Breast epithelium (tissue), 4 donors: ENCODE measurements at places on chromosomes 4 and X.

DNA sequence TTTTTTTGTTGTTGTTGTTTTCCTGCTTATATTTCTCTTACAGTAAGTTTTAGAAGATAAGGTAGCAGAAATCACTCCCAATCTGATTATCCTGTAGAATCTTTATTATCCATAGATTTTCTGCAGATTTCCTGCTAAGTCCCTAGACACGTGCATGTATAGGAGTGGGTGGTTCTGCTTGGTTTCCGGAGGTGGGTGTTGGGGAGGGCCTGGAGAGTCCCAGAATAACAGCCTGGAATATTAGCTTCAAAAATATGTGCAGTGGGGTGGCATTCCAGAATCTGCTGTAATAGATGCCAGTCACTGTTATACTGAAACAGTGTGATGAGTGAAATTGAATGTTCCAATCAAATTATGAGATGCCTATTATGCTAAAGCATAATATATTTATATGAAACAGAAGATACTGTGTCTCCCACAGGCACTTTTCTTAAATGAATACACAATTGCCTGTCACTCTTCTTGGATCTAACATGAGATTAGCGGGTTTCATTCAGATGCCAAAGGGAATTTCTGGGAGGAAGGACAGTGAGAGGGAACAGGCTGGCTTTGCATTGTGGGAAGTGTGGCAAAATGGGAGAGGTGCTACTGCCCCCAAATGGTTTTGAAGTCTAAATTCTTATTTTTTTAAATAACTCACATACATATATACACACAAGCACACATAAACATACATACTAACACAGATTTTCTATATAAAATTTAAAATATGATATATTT is 37.6 kb downstream of the C4orf50 start:
- no peak for DNase-seq

DNA sequence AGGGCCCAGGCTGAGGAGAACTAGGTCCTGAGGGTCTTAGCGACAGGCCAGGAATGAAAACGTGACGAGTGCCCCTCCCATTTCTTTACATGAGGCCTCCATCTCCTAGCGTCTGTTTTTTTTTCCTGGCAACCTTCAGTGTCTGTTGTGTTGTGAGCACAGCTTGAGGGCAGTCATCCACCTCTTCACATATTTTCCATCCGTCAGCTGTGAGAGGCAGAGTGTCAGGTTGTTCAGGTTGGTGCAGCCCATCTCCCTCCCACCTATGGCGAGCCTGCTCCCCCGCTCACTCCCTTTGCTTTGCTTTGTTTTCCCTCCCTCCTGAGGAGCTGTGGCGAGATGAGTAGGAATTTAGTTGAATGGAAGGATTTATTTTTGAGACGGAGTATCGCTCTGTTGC is 51.7 kb upstream of the CHRNA9 start:
- DNase-seq, result no peak

DNA sequence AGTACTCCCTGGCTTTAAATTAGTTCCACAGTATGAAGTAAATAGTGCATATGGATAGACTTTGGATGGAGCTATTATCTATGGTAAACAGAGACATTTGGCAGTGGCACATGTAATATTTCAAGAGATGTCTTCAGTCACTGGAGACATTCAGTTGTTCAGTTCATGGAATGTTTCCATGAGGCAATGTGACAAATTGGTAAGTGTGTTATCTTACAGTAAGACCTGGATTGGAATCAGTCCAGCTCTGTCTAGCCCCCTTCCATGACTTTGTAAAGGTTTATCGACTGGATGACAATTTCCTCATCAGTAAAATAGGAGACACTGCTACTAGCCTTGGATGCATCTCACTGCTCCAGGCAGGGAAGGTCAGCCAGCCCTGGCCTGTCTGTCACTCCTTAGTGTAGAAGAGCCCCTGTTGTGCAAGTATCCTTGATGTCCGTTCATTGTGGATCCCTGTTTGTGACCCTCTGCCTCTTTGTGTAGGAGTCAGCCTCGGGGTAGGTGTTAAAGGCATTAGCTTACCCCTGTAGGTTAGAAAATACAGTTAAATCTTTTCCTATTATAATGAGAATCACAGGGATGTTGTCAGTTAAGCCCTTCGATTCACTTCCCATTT is 335.9 kb downstream of the ANK2 start:
- DNase-seq, result no peak

GRCh38 chr4:169283114-169283509 is 12.4 kb upstream of the SH3RF1 start:
- DNase-seq, result no peak

DNA sequence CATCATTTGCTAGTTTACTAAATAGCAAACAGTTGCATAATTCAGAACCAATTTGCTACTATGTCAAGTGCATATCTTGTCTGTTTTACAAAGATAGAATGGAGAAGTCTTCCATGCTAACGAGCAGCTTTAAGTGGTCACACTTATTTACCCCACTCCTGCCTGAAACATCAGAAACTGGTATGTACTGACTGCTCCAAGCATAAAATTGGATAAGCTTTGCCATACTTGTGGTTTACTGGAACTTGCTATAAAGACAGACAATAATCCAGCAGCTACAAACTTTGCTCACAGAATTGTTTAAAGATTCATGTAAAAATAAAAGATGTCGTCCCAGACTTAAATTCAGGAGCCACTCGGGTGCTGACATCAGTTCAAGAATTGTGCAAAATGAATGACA is 13.3 kb upstream of the CDKL2 start:
- no peak for DNase-seq

DNA sequence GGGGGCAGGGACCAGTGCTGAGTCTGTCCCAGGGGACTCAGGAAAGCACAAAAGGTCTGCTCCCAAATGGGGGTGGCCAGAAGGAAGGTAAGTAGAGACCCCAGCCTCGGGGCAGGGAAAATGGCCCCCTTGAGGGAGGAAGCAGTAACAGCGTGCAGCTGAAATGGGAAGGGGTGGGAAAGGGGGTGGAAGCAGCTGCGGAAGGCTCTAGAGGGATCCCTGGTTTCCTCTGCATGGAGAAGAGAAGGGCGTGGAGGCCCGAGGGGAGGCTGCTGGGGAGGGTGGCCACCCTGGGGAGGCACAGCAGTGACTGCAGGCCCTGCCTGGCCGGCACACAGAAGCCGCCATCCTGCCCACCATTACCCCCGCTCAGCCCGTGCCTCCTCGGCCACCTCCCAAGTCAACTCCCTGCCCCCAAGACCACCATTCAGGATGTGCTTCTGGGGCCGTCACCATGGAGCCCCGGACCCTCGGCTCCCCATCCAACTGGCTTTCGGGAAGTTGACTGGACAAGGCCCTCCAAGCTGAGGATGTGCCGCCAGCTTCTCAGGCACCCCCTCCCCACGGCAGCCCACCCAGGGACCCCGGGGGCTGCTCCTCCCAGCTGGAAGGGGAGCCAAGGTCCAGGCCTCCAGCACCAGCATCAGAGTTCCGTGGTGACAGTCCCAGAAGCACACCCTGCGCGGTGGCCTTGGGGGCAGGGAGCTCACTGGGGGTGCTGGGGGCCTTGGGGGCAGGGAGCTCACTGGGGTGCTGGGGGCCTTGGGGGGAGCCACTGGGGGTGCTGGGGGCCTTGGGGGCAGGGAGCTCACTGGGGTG is 23.6 kb downstream of the CFAP99 start:
- no peak for DNase-seq
